ENCODE measurements at places on chromosomes 4 and X.

- no peak for DNase-seq
Measured at GRCh38 chr4:122997463-122998101, 75.2 kb upstream of the NUDT6 start.

GRCh38 chr4:38576767-38577166, 87.2 kb upstream of the KLF3 start:
- no peak for DNase-seq

GRCh38 chr4:3634894-3635820, 102.9 kb upstream of the LRPAP1 start:
- DNase-seq = no peak

GRCh38 chr4:123952530-123953274, 556.1 kb downstream of the SPRY1 start:
- peak; percentile 34 for DNase-seq

- no peak for DNase-seq
Measured at GRCh38 chrX:87634361-87634760, 116.8 kb downstream of the KLHL4 start.

- no peak for DNase-seq
Measured at GRCh38 chrX:71823391-71824057, 60.4 kb downstream of the CXorf49B start.

GRCh38 chr4:101833480-101833879, 43.0 kb downstream of the BANK1 start:
- no peak for DNase-seq

DNA sequence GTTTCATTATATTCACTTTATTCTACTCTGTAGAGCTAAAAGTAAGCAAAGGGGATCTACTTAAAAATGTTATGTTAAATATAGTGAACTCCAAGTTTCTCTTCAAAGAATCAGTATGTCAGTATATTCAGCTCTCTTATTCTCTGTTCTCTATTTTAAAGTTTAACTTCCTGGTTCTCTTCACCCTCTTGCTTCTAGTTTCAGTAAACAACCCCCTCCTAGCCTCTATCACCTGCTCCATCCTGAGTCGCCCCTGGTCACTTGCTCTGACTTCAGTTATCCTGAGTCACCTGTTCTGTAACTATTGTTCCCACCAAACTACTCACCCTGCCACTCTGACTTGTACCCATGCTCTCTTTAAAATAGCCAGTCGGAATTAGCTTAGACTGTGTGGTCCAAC, 180.9 kb upstream of the AADAT start:
- no peak for DNase-seq

DNA sequence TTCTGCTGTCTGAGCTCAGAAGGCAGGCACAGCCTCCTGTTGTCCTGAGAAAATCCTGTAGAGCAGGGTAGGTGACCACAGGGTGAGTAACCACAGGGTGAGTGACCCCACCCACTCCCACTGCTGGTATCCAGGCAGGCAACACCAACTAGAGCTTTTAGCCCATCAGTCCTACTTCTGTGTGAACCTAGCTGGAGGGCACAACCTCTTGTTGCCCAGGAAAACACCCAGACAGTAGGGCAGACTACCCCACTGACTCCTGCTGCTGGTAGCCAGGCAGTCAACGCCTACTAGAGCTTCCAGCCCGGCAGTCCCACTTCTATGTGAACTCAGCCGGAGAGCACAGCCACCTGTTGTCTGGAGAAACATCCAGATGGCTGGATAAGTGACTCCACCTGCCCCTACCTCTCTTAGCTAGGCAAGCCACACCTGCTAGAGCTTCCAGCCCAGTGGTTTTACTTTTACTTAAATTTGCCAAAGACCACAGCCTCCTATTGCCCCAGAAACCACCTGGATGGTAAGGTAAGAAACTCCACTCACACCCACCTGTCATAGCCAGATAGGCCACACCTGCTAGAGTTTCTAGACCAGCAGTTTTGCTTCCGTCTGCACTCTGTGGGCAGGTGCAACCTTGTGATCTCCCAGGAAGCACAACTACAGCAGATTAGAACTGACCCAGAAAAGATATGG, 371.6 kb downstream of the INPP4B start:
- DNase-seq = peak; percentile 94

DNA sequence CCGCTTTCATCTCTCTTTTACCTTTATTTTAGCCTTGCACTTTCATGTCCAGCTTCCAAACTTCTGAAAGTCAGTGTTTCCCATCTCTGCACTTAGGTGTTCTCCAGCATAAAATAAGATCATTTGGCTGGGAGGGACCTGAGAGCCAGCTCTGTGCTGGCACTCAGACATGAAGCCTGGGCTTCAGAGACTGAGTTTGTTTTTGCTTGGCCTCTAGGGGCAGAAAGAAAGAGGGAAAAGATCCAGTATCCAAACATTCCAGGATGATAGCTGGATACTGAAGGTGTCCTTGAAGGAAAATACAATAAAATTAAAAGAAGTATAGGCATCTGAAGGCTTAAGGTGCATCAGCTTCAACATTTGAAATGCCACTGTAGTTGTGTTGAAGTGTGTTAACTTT, 202.4 kb upstream of the ZIC3 start:
- DNase-seq = no peak

- DNase-seq = no peak
Measured at GRCh38 chr4:182643801-182644682, 273.1 kb downstream of the DCTD start.

GRCh38 chr4:95640311-95640710, 91.5 kb upstream of the UNC5C start:
- DNase-seq = no peak

GRCh38 chr4:184911310-184911709, 85.5 kb upstream of the ACSL1 start:
- peak; percentile 99 for DNase-seq

- DNase-seq = no peak
Measured at GRCh38 chr4:48134081-48134480, at the start of gene TXK. Gene TXK, minus strand, starts transcription at chr4:48134250. Its CDS starts 80 bp downstream, at chr4:48134170.

GRCh38 chr4:169611991-169612870, at the start of gene NEK1:
Gene NEK1, minus strand, starts transcription at chr4:169612583. Its CDS starts 9,953 bp downstream, at chr4:169602630.
- DNase-seq = peak; percentile 33

GRCh38 chr4:68469482-68469881, 22.2 kb downstream of the TMPRSS11E start:
- no peak for DNase-seq

GRCh38 chrX:8971116-8971515, 62.8 kb downstream of the FAM9B start:
- no peak for DNase-seq

DNA sequence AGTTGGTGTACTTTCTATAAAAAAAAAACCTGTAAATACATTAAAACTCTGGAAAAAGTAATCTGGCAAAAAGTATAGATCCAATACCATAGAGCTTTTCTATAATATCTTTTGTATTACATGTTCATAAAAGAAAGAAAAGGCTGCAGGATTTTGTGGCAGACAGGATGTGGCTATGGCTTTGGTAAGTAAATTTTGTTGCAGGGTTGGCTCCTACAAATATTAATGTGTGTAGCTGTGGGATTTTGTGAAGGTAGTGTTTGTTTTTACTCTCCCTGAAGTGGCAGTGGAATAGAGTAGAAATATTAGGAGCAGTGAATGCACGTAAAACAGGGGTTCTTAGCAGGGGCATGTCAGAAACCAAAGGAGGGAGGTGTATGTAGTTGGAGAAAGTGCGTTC, 84.8 kb downstream of the TSPAN7 start:
- DNase-seq = no peak

DNA sequence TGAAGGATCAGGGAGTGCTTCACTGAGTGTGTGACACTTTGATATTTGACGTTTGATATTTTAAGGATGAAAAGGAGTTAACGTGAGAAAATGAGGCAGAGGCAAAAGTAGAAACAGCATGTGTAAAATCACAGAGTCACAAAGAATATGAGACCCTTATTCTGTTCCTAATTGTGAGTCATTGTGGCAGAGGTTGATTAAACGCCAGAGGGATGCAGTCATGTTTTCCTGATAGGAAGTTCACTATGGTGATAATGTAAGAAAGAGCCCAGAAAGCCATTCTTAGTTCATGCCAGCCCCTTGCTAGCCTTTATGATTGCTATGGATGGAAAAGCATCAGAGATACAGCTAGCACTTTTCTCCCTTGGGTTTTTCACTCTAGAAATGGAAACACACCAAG, 33.5 kb upstream of the IGSF1 start:
- no peak for DNase-seq

DNA sequence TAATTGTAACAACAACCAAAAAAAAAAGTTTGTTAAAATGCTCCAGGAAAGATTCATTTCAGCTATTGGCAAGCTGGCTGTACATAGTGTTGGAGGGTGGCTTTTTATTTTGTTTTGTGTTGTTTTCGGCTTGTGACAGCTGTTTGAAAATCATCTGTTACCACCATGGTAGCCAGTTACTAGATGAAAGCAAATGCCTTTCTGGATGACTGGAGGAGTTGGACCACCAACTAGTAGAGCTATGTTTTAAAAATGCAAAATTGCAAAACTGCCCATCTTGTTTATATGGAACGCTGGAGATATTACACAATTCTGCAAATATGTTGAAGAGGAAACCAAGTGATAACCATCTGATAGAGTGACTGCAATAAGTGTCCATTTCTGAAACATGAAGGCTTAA, 53.2 kb upstream of the TNIP3 start:
- no peak for DNase-seq

DNA sequence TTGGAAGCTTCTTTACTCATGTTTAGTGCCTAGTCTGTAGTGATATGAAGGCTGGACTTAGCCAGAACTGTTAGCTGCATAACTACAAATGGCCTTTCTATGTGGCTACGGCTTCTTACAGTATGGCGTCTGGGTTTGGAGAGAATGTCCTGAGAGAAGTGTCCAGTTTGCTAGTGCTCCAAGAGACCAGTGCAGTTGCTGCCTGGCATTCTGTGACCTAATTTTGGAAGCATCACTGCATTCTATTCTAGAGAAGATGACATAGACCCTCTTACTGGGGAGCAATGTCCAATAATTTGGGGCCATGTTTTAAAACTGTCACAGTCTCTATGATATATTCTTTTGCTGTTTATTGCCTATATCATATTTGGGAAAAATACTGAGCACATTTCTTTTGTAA, 74.2 kb downstream of the STAG2 start:
- DNase-seq = no peak

GRCh38 chr4:73070074-73070390, 516 bp upstream of the COX18 start:
- no peak for DNase-seq

GRCh38 chrX:102833136-102833535, 103.9 kb upstream of the RAB40AL start:
- no peak for DNase-seq

DNA sequence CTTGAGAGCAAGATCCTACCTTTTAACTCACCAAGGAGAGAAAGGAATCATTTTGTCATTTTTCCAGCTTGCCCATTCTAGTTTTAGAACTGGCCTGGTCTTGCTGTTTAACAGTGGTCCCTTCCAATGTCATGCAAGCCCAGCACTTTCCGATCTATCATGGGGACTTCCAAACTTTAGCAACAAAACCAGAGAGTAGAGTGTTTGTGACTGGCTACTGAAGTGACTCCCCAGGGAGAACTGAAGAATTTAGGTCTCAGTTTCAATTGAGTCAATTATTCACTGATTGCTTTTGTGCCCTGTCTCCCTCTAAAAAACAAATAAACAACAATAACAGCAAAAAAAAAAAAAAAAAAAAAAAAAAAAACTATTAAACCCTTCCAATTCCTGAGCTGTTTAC, 108.3 kb downstream of the LHFPL1 start:
- no peak for DNase-seq

DNA sequence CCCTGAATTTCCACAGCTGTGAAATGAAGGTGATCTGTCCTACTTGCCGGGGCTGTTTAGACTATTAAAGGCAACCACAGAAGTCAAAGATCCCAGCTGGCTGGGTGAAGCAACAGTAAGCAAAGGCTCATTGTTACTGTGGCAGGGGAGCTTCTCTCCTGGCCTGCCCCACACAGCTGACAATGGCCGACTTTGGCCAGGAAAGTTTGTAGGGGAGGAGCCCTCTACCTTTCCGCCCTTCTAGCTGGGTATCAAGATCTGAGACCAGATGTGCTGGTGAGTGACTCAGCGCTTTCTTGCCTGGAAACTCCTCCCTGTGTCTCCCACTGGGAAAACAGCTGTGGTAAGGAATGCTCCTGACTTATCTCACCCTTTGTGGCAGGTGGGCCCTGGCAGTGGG, 21.1 kb downstream of the RASSF6 start:
- DNase-seq = no peak

- DNase-seq = no peak
Measured at GRCh38 chr4:42415281-42415680, 18.0 kb downstream of the SHISA3 start.

DNA sequence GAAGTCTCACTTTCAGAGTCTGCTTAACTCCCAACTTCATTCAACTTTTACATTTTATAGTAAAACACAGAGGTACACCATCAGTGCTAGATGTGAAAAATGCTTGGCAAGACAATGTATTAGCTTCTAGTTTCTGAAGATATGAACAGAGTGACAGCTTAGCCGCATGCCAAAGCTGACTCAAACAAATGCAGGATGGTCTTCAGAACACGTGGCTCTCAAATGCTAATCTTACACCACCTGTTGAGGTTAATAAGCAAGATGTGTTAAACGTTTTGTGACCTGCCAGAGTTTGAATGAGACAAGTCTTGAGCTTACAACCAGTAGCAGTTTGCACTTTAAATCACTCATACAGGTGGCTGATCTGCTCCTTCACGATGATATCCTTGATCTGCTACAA, 18.9 kb upstream of the GPM6B start:
- DNase-seq = no peak

- peak; percentile 10 for DNase-seq
Measured at GRCh38 chr4:120724656-120725055, 197.9 kb downstream of the PRDM5 start.

DNA sequence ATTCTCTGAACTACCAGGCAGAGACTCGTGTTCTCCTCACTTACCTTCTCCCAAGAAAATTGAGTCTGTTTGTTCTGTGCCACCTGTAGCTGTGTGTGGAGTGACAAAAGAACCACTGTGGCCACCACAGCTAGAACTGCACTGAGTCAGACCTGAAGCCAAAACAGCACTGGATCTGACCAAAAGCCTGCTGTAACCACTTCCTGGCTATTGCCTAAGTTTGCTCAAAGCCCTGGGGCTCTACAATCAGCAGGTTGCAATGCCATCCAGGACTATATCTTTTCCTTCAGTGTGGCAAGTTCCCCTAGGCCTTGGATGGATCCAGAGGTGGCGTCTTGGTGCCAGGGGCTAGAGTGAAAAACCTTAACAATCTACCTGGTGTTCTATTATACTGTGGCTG, 449.1 kb downstream of the FAM133A start:
- DNase-seq = no peak

- DNase-seq = no peak
Measured at GRCh38 chr4:38040619-38041018, 80.4 kb downstream of the PTTG2 start.

GRCh38 chr4:71469541-71469940, 130.7 kb downstream of the SLC4A4 start:
- no peak for DNase-seq

GRCh38 chr4:153773236-153773690, 13.4 kb upstream of the RNF175 start:
- DNase-seq = no peak

- DNase-seq = no peak
Measured at GRCh38 chr4:144705601-144706590, 59.9 kb downstream of the HHIP start.

DNA sequence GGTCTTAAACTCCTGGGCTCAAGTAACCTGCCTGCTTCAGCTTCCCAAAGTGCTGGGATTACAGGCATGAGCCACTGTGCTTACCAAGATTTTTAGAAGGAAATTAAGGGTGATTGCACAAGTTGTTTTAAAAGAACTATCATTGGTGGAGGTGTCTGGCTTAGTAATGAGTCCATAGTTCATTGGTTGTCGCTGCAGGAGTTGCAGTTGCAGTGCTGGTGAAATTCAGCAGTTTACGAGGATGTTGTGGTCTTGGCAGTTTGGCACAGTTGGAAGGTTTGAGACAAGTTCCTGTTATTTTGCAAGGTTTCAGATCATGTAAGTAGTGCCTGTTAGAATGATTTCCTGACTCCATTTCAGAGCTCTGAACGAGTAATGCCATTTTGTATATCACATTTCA, 48.1 kb downstream of the RAB40AL start:
- no peak for DNase-seq
